Bronchial epithelial cell (primary cell): ENCODE measurements at places on chromosomes 6 and 20.

DNA sequence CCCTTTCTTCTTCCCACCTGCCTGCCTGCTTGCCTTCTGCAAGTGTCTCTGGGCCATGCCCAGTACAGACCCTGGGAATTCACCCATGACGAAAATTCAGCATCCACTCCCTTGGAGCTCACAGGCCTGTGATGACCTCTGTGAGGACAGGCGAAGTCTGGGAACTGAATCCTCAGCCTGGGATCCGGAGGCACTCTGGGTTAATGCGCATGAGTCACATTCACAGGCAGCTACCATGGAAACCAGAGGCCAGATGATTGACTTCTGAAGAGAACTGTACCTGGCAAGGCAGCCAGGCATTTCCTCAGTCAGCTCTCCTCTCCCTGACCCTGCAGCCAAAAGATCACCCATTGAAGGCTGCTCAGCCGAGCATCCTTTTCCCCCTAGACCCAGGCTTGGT, 41.0 kb downstream of the SLC9A8 start:
- peak; percentile 83 for DNase-seq

GRCh38 chr6:33705955-33706725, 5.4 kb downstream of the UQCC2 start:
- no peak for DNase-seq

DNA sequence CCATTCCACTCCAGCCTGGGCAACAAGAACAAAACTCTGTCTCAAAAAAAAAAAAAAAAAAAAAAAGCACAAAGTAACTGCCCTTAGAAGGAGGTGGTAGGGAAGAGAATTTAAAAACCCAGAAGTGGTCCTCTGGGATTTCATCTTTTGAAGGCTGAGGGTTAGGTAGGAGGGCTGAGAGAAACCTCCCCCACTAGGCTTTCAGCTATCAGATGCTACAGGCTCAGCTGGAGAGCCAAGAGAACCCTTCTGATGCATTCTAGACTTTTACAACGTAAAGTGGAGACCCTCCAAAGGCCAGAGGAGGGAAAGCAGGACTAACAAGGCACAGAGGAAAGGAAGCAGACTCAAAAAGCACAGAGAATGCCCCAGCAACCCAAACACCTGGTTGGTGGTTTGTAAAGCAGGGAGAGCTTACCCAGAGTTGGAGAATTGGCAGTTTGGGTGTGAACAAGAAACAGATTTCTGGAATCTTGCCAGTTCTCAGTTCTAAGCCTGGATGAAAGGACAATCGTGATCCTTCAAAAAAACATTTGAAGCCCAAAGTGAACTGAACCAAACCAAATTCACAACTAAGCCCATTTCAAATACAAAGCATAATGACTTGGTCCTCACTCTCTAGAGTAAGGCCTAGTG, 23.2 kb upstream of the SPAG4 start:
- DNase-seq: no peak

GRCh38 chr6:93992976-93993375, 573.6 kb upstream of the EPHA7 start:
- no peak for DNase-seq

DNA sequence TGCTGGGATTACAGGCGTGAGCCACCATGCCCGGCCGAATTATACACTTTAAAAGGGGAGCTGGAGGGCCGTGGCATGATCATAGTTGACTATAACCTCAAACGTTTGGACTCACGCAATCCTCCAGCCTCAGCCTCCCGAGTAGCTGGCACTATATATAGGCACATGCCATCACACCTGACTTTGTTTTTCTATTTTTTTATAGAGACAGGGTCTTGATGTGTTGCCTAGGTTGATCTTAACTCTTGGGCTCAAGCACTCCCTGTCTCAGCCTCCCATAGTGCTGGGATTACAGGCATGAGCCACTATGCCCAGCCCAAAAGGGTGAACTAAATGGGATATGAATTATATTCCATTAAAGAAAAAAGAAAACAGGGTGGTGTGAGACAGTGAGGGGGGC, 7.8 kb downstream of the PTGIS start:
- no peak for DNase-seq

DNA sequence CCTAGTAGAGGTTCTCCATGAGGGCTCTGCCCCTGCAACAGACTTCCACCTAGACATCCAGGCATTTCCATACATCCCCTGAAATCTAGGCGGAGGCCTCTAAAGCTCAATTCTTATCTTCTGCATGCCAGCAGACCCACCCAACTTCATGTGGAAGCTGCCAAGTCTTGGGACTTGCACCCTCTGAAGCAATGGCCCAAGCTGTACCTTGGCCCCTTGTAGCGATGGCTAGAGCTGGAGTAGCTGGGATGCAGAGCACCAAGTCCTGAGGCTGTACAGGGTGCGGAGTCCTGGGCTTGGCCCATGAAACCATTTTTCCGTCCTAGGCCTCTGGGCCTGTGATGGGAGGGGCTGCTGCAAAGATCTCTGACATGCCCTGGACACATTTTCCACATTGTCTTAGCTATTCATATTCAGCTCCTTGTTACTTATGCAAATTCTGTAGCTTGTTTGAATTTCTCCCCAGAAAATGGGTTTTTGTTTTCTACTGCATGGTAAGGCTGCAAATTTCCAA, 17.4 kb upstream of the ELOVL5 start:
- no peak for DNase-seq

DNA sequence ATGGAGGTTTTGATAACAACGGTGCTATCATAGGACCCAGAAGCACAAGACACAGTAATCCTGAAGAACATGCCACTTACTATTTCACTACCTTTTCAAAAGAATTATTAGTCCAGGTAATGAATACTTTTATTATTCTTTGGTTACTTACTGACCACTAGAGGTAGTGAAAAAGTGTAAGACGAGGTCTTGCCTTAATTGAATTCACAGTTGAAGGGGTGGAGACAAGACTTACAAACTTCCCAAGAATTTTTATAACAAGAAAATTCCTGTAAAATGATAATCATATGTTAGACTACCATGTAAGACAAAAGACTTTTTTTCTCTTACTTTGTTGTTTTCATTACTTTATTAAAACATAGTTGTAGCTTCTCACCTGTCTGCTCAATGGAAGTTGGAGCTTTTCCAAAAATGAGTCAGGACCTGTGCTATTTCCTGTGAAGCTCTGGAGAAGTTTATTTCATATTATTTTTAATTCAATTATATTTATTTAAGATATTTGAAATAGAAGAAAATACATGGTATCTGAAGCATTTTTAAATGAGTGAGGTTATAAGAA, 52.4 kb downstream of the DOP1A start:
- DNase-seq: peak; percentile 49

GRCh38 chr20:1618954-1619540, 762 bp downstream of the SIRPB1 start:
- DNase-seq: no peak

DNA sequence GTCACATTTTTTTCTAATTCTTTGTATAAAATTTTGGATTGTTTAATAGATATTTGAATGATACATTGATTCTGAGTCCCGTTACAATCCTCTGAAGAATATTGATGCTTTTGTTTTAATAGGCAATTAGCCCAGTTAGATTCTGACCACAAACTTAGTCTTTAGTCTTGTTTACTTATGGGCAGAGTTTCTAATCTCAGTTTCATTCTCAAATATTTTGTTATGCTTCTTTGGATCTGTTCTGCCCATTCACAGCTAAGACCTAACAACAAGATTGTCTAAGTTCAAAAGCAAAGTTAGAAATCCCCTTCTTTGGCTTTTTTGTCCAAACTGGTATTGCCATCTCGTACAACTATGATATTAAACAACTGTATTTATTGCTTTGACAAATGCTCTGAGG, 58.0 kb downstream of the TBXT start:
- DNase-seq: no peak

GRCh38 chr6:152671171-152671570, 26.5 kb upstream of the MYCT1 start:
- no peak for DNase-seq

DNA sequence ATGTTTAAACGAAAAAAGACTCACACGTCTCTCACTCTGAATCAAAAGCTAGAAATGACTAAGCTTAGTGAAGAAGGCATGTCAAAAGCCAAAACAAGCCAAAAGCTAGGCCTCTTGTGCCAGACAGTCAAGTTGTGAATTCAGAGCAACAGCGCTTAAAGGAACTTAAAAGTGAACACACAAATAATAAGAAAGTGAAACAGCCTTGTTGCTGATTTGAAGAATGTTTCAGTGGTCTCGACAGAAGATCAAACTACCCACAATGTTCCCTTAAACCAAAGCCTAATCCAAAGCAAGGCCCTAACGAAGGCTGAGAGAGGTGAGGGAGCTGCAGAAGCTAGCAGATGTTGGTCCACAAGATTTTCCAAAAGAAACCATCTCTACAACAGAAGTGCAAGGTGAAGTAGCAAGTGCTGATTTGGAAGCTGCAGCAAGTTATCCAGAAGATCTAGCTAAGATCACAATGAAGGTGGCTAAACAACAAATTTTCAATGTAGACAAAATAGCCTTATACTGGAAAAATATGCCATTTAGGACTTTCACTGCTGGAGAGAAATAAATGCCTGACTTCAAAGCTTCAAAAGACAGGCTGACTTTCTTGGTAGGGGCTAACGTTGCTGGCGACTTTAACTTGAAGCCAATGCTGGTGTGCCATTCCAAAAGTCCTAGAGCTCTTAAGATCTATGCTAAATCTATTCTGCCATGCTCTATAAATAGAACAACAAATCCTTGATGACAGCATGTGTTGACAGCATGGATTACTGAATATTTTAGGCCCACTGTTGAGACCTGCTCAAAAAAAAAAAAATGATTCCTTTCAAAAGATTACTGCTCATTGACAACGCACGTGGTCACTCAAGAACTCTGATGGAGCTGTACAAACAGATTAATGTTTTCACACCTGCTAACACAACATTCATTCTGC, 40.3 kb downstream of the SEC63 start:
- no peak for DNase-seq

DNA sequence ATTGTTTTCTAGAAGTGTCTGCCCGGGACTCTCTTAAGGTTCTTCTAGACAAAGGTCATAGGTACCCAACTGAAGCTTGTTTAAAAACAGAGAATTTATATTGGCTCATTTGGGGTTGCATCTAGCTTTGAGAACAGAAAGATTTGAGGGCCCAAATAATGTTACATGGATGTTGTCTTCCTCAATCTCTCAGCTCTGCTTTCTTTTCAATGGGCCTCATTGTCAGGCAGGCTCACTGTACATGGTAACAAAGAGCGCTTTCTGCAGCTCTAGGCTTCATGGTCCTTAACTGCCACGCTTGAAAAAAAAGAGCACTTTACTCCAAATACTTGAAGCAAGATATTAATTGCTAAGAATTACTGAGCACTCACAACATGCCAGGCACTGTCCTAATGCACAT, 22.2 kb downstream of the NHLRC1 start:
- DNase-seq: no peak

DNA sequence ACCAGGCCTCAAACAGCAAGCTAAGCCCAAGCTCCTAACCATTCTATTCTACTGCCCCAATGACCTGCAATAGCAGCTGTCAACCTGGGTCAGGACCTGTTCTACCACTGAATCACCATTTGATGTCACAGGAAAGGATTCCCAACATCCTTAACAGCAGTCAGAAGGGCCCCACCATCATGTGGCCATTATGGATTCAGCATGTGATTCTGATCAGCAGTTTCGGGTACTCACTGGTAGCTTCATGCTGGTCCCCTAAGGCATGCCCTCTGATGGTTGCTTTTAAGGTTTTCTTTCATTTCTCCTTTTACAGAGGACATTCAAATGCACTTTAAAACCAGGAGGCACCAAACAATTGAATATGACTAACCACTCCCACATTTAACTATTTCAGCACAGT, 37.3 kb upstream of the MAP7 start:
- no peak for DNase-seq

DNA sequence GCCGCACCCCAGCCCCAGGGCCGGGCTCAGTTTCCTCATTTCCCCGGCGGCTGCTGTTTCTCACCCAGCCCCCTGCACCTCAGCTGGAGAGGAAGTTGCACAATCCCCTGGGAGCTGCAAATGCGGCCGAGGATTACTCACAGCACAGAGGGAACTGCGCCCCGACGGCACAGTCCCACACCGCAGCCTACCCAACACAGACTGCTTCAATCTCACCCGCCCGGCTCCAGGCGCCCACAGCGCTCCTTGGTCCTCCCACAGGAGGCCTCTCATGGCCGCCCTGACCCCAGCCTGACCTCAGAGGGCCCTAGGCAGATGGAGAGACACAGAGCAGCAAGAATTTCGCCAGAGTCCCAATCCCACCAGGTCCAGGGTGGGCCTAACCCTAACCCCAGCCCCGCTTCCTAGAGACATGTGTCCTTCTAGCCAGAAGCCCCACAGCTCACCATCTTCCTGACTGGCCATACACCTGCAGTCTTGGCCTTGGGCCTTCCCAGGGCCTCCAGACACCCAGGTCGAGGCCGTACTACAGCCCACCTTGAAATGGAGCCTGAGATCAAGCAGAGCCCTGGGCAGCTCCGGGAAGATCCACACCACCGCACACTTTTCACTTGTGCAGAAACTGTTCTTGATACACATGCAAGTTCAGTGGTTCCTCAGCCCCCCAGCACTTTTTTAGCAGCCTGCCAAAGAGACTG, 11.7 kb downstream of the TFEB start:
- DNase-seq: peak; percentile 83

- DNase-seq: no peak
These were observed 330.2 kb upstream of the SULF2 start for GRCh38 chr20:48115502-48115901.

DNA sequence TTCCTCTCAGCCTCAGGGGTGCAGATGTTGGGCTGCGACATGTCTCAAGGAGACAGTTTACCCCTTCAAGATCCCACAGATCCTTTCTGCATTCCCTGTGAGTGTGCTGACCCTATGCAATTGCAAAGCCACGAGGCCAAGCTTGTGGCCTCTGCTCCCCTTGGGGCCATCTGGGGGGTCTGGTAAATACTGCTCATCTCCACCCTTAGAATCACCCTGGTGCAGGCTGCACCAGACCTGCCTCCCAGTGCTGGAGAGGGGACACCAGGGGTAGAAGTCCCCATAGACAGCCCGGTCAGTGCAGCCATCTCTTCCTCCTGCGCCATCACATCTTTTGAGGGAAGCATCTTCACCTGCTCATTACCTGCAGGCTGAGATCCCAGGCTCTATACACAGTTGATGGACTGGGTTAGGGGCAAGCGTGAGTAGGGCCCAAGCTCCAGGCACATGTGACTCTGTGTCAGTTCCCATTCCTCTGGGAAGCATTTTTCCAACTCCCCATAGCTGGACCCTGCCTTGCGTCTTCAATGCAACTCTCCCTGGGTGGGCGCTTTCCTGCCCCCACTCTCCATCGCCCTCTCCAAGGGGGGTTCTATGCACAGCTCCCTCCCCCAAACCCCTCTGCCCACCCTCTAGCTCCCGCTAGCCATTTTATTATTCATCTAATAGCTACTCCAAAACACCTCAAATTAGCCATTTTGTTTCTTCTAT, 53.9 kb downstream of the THBS2 start:
- DNase-seq: no peak

DNA sequence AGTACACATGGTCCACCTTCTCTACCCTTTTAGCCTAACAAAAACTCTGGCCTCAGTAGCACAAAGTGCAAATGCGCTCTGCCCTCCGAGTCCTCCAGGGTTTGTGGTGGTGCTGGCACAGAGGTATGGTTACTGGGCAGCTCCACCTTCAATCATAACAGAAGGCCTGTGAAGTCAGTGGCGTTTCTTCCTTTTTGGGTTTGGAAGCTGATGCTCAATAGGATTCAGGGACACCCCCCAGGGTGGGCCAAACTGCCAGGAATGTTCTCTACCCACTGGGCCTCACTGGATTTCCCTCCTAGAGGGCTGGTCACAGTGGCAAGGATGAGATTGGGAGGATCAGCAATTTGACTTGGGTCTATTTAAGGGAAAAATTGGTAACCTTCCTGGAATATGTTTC, 286.1 kb upstream of the FOXQ1 start:
- no peak for DNase-seq

- DNase-seq: no peak
These were observed 31.4 kb upstream of the KIF6 start for GRCh38 chr6:39756582-39756981.
